ENCODE measurements at places on chromosomes 2 and 18. TPM values are rescaled to one million over a fixed set of nuclear protein-coding genes. Genes with fewer than 3 reads are reported as not detected.

GRCh38 chr2:96176661-96177060 lies 31.4 kb upstream of the DUSP2 start:
- H3K36me3 ChIP-seq: no peaks in the 10 kb centered on the region
- DNase-seq: no peak
- no peak overlapping the region for H3K4me3 ChIP-seq
- no peaks in the 10 kb centered on the region for H3K27me3 ChIP-seq
- no peak overlapping the region for H3K27ac ChIP-seq
- H3K4me1 ChIP-seq: no peaks in the 10 kb centered on the region

- H3K27me3 ChIP-seq: no peaks in the 10 kb centered on the region
- H3K4me1 ChIP-seq: no peaks in the 10 kb centered on the region
- H3K4me3 ChIP-seq: no peak overlapping the region
Observed at GRCh38 chr2:1633092-1633671, 111.1 kb downstream of the PXDN start.

DNA sequence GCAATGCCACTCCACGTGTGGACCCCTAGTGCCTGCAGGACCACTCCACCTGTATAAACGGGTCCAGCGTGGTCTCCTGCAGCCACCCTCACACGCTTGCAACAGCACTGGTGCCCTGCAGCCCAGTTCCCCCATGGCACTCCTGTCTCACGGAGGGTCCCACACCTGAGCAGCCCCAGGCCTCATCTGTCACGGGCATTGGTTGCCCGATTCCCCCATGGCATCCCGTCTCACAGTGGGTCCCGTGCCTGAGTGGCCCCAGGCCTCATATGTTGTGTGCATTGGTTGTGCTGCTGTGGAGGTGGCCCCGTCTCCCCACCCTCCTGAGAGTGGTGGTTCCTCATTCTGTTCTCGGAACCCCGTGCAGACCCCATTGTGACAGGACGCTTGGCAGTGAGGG lies 43.4 kb downstream of the CTDP1 start:
- no peak for DNase-seq
- H3K4me1 ChIP-seq: no peaks in the 10 kb centered on the region
- H3K27ac ChIP-seq: no peak overlapping the region
- H3K27me3 ChIP-seq: no peaks in the 10 kb centered on the region
- H3K36me3 ChIP-seq: no peaks in the 10 kb centered on the region

DNA sequence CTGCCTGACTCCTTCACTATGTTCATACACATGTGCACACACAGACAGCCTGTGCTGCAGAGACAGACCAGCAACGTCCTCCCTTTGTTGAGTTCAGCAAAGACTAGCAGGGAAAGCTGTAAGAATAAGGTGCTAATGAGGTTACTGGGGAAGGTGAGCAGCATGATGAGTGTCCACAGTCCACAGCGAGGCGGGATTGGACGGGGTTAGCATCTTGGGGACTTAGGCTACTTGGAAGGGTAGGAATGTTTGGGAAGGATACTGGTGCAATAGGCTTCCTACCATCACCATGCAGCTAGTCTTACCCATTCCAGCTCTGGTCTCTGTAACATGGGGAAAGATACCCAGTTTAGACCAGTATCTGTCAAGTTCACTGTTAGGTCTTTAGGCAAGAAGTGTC lies 41.9 kb downstream of the DPYSL5 start:
- no peak overlapping the region for H3K4me3 ChIP-seq
- DNase-seq: no peak
- H3K27me3 ChIP-seq: no peaks in the 10 kb centered on the region
- no peaks in the 10 kb centered on the region for H3K36me3 ChIP-seq

DNA sequence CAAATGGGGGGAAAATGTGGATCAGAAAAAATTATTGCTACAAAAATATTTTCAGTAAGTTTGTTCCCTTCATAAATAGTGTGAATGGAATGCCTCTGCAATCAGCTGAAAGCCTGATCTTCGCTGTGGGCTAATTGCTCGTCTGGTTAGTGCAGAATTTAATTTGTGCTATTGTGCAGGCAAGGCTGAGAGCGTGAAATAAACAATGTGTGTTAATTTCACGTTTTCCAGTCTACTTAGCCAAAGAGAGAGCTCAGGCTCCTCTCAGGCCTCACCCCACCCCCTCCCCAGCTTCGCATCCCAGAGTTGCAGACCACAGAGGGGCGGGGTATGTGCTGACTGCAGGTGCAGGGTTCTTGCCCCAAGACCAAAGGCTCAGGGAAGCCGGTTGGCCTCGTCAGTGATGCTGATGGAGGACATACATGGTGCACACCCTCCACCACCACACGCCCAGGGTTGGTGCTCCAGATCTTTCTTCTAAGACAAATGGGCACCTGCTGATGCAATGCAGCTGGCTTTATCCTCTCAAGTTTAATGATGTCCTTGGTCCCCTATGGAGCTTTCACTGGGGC lies 302.6 kb upstream of the SLC14A2 start:
- no peaks in the 10 kb centered on the region for H3K4me1 ChIP-seq
- no peak for DNase-seq
- H3K36me3 ChIP-seq: no peaks in the 10 kb centered on the region
- H3K27ac ChIP-seq: no peak overlapping the region
- no peak overlapping the region for H3K4me3 ChIP-seq

DNA sequence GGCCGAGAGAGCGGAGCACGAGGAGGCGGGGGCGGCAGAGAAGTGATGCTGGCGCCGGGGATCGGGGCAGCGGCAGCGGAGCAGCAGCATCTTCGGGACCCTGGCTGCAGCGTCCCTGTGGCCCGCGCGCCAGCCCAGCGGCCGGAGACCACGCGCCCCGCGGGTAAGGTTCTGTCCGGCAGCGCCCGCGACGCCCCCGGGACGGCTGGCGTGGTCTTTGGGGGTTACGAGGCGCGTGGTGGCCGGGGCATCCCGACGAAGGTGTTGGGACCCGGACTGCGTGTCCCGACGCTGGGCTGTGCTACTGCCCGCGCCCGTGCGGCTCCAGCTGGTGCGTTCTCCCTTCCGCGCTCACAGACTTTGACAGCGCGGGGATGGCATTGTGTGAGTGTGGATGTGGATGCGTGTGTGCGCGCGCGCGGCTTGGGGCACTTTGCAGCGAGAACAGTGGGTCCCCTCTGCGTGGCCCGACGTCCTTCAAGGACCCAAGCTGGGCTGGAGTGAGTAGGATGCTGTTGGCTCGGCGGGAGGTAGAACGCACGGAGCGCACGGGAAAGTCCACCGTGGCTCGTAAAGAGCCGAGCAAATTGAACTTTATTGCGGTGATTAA lies 405.0 kb downstream of the XIRP2 start:
- no peaks in the 10 kb centered on the region for H3K27me3 ChIP-seq
- no peaks in the 10 kb centered on the region for H3K36me3 ChIP-seq
- peak overlapping the region; percentile 96 for H3K4me3 ChIP-seq
- H3K4me1 ChIP-seq: no peaks in the 10 kb centered on the region
- no peak overlapping the region for H3K27ac ChIP-seq

- no peak overlapping the region for H3K4me3 ChIP-seq
- no peaks in the 10 kb centered on the region for H3K27me3 ChIP-seq
- peaks cover 19% of the 10 kb centered on the region for H3K4me1 ChIP-seq
- no peak for DNase-seq
- H3K36me3 ChIP-seq: peaks cover 1% of the 10 kb centered on the region
- H3K27ac ChIP-seq: no peak overlapping the region
Observed at GRCh38 chr2:63853527-63854310, 12.0 kb downstream of the UGP2 start.

UCN gene
- 18.4 TPM for total RNA-seq

GRCh38 chr2:128298846-128299507 lies 19.7 kb downstream of the HS6ST1 start:
- H3K4me1 ChIP-seq: peaks cover 59% of the 10 kb centered on the region
- no peak overlapping the region for H3K4me3 ChIP-seq
- no peaks in the 10 kb centered on the region for H3K27me3 ChIP-seq
- no peaks in the 10 kb centered on the region for H3K36me3 ChIP-seq
- no peak for DNase-seq

CHRND gene
- not detected for total RNA-seq

GRCh38 chr18:63969942-63970808 lies at the start of gene SERPINB8:
Gene SERPINB8 (plus strand): TSS chr18:63970081. CDS start chr18:63978309, 8,228 bp downstream.
- H3K4me3 ChIP-seq: peak within 1 kb of the TSS; percentile 74
- H3K27ac ChIP-seq: peak within 1 kb of the TSS; percentile 99
- H3K4me1 ChIP-seq: peaks cover 3% of the 10 kb centered on the region
- peak; percentile 86 for DNase-seq
- no peaks in the 10 kb centered on the region for H3K36me3 ChIP-seq

VAMP8 gene
- total RNA-seq: 14.2 TPM

LYPD1 gene
- 2.1 TPM for total RNA-seq

DNA sequence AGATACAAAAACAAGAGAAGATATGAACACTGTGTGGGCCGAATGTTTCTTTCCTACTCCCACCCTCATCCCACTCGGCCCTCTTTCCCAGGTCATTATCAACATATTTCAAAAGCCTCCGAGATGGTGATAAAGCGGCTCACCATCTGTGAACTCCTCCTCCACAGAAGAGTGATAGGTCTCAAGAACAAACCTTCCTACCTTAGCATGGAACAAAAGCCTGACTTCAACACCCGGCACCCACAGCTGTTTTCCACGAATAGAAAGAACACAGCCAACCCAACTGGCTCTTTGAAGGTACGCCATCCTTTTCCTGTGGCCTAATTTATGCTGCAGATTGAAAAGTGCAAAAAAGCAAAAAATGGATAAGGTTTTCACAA lies 28.8 kb downstream of the BCL2 start:
- no peak overlapping the region for H3K27ac ChIP-seq
- DNase-seq: no peak
- H3K4me1 ChIP-seq: no peaks in the 10 kb centered on the region
- no peaks in the 10 kb centered on the region for H3K36me3 ChIP-seq
- no peaks in the 10 kb centered on the region for H3K27me3 ChIP-seq
- no peak overlapping the region for H3K4me3 ChIP-seq

DNA sequence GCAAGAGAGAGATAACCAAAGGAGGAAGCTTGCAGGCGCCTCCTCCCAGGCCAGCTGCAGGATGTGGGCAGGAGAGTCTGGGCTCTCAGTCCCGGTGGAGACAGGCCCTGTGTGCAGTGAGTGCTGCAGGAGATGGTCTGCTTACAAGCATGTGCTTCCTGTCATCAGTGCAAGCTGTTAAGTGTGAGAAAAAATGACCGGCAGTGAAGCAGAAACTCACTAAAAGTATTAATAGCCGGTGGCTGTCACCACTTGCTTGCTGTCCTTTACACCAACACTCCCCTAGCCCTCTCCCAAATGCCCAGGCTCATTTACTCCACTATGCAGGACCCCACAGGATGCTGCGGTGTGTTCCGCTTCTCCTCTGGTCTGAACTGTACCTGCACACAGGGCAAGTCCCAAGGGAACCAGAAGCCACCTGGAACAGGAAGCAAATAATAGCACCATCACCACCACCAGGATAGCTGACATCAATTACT lies 435.6 kb upstream of the HS6ST1 start:
- H3K4me1 ChIP-seq: peaks cover 5% of the 10 kb centered on the region
- no peak overlapping the region for H3K27ac ChIP-seq
- DNase-seq: no peak
- H3K36me3 ChIP-seq: no peaks in the 10 kb centered on the region
- H3K27me3 ChIP-seq: no peaks in the 10 kb centered on the region

DNA sequence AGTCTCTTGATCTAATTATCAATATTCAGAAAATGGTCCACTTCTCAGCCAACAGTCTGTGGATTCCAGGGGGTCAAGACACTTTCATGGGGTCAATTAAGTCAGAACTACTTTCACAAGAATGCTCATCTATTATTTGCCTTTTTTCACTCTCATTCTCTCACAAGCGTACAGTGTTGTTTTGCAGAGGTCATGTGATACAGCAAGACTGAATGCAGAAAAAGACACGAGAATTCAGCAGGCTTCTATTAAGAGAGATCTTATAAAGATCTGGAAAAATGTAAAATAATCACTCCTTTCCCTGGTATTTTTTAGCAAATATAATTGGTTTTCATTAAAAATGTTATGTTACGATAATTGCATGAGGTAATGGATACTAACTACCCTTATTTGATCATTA lies 8.7 kb downstream of the RPRD1A start:
- H3K36me3 ChIP-seq: no peaks in the 10 kb centered on the region
- DNase-seq: no peak
- H3K4me1 ChIP-seq: no peaks in the 10 kb centered on the region
- H3K4me3 ChIP-seq: no peak overlapping the region
- H3K27ac ChIP-seq: no peak overlapping the region

DNA sequence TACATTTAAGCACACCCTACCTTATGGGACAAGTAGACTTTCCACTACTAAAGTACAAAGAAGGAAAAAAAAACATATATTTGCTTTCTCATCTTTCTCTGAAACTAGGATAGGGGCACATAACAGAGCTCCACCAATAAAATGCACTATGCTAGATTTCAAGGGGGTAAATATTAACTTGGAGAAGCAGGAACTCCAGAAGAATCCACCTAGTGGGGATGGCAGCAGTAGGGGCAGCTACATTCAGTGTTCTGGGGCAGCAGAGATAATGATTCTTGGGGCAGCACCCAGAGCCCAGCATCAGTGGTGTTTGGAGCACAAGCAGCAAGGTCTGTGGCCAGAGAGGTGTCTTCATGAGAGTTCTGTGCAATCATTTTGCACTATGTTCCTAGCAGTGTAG lies 64.7 kb downstream of the DTNB start:
- no peak for DNase-seq
- H3K27me3 ChIP-seq: no peaks in the 10 kb centered on the region
- no peaks in the 10 kb centered on the region for H3K36me3 ChIP-seq
- H3K27ac ChIP-seq: no peak overlapping the region
- no peak overlapping the region for H3K4me3 ChIP-seq

GRCh38 chr2:27489118-27489497 lies 435 bp downstream of the IFT172 start:
- H3K4me1 ChIP-seq: no peaks in the 10 kb centered on the region
- H3K36me3 ChIP-seq: peaks cover 23% of the 10 kb centered on the region
- H3K4me3 ChIP-seq: peak overlapping the region; percentile 53
- no peaks in the 10 kb centered on the region for H3K27me3 ChIP-seq

CNDP1 gene
- 0.22 TPM for total RNA-seq

DNA sequence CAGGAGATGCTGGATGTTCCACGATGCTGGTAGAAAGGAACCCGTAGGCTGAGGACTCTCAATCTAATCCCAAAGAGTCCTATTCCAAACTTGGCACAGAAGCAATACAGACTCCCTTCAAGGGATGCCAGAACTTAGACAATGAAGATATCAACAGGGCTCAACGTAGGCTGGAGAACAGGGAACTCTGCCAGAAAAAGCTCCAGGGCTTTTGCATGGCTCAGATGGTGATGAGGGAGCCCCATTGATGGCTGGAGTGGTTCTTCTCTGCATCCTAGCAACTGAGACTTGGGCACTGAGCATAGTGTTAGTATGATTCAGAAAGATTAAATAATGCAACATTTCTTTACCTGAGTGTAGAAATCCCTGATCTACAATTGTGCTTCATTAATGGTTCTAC lies 117.2 kb upstream of the NCK2 start:
- no peaks in the 10 kb centered on the region for H3K4me1 ChIP-seq
- H3K27ac ChIP-seq: no peak overlapping the region
- no peak for DNase-seq
- no peak overlapping the region for H3K4me3 ChIP-seq

DNA sequence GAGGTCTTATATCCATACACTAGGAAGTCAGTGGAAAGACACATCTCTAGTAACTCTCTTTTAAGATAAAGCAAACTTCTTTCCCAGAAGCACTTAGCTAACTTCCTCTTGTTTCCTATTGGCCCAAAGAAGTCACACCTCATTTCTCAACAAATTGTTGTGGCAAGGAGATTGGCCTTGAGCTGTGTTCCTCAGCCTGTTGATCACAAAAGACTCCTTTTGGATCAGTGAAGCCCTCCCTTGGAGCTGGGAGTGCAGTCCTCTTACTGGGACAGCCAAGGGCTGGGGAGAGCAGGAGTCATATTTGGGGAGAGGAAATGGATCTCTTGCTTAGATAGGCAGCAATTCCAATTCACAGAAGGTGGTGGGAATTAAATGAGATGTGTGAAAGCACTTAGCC lies 51.2 kb upstream of the DAPL1 start:
- no peak overlapping the region for H3K27ac ChIP-seq
- H3K27me3 ChIP-seq: no peaks in the 10 kb centered on the region
- H3K4me3 ChIP-seq: no peak overlapping the region
- H3K4me1 ChIP-seq: peaks cover 6% of the 10 kb centered on the region
- no peak for DNase-seq
- no peaks in the 10 kb centered on the region for H3K36me3 ChIP-seq

TRIM43 gene
- total RNA-seq: not detected

DPP10 gene
- not detected for total RNA-seq
